ENCODE measurements at places on chromosomes 7 and 10. TPM values are rescaled to one million over a fixed set of nuclear protein-coding genes. Genes with fewer than 3 reads are reported as not detected.
A peak's percentile ranks its signal among the peaks of the same experiment; 100 is the strongest.

Gene HOXA9
- total RNA-seq, result 27.9 TPM

Gene RNF133
- total RNA-seq, result 1.1 TPM

Gene SH2D4B
- not detected for total RNA-seq

DNA sequence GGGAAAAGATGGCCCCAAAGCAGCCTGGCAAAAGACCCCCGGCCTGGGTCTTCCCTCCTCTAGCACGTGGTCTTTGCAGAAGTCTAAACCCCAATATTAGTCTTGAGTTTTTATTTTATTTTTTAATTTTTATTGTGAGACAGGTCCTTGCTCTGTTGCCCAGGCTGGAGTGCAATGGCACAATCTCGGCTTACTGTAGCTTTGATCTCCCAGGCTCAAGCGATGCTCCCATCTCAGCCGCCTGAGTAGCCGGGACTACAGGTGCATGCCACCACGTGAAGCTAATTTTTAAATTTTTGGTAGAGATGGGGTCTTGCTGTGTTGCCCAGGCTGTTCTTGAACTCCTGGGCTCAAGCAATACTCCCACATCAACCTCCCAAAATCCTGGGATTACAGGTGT, 40.3 kb upstream of the MXI1 start:
- no peak for DNase-seq

DNA sequence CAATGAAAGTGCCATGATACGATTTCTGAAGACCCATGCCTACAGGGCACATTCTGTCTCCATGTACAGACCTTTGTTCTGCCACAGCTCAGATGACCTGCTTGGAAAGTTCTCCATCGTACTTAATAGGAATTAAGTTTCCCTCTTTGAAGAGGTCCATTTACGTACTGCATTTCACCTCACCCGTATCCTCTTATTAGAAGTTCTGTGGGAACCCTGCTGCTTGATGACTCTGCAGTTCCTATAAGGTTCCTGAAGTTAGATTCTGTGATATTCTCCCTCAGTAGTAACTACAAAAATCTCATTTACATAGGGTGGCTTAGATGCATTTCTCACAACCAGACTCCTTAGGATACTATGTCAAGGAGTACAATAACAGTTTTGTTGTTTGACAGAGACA, 50.9 kb downstream of the MINDY3 start:
- no peak for DNase-seq

DNA sequence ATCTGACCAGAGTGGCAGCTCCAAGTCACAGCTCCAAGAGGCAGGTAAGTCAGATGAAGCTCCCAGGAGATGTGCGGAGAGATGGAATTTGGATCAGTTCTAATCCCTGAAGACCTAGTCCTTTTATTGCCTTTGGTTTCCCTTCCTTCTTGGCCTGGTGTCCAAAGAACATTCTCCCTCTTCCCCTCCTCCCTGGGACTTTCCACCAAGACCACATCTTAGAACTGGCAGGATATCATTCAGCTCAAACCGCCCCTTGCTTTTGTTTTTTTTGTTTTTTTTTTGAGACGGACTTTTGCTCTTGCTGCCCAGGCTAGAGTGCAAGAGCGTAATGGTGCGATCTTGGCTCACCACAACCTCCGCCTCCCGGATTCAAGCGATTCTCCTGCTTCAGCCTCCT, 190.8 kb downstream of the GFRA1 start:
- no peak for DNase-seq

- DNase-seq, result no peak
Measured at GRCh38 chr7:37786741-37787569, 61.4 kb upstream of the NME8 start.

GRCh38 chr10:60417901-60418300, 28.2 kb upstream of the ANK3 start:
- DNase-seq, result no peak

GRCh38 chr7:104967595-104967994, 46.4 kb upstream of the KMT2E start:
- peak; percentile 3 for DNase-seq

- DNase-seq, result no peak
Measured at GRCh38 chr7:29196971-29197595, 2.5 kb downstream of the CHN2 start.
